ENCODE measurements at places on chromosomes 7 and 10.

GRCh38 chr10:4638099-4638498, 187.9 kb upstream of the AKR1E2 start:
- DNase-seq = peak; percentile 17

DNA sequence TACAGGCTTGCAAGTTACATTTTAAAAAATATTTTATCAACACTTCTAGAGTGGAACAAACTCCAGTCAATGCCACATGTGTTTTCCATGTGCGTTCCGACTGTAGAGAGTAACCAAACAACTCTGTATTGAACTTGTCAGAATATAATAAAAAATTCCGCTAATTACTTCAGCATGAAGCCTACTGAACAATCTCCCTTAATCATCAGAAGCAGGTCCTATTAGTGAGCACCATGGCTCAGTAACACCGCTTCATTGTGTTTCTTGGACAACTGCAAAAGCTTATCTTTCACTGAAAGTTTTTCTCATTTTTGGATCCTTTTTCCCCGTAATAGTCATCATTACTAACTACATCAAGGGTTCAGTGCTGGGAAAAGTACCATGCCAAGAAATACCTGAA, 117.0 kb downstream of the MKX start:
- DNase-seq = peak; percentile 15

DNA sequence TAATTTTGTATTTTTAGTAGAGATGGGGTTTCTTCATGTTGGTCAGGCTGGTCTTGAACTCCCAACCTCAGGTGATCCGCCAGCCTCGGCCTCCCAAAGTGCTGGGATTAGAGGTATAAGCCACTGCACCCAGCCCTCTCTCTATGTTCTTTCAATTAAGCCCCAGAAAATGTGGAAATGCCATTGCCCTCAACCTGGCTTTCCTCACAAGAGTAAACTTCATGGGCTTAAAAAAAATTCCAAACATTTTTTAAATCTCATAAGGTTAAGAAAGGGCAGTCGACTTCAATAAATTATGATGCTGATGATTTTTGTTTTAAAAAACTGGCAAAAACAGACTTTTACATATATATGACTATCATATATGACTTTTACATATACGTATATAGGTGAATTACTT, 107.6 kb downstream of the TES start:
- peak; percentile 52 for DNase-seq

GRCh38 chr7:119964788-119965542, 308.0 kb upstream of the KCND2 start:
- DNase-seq = no peak

DNA sequence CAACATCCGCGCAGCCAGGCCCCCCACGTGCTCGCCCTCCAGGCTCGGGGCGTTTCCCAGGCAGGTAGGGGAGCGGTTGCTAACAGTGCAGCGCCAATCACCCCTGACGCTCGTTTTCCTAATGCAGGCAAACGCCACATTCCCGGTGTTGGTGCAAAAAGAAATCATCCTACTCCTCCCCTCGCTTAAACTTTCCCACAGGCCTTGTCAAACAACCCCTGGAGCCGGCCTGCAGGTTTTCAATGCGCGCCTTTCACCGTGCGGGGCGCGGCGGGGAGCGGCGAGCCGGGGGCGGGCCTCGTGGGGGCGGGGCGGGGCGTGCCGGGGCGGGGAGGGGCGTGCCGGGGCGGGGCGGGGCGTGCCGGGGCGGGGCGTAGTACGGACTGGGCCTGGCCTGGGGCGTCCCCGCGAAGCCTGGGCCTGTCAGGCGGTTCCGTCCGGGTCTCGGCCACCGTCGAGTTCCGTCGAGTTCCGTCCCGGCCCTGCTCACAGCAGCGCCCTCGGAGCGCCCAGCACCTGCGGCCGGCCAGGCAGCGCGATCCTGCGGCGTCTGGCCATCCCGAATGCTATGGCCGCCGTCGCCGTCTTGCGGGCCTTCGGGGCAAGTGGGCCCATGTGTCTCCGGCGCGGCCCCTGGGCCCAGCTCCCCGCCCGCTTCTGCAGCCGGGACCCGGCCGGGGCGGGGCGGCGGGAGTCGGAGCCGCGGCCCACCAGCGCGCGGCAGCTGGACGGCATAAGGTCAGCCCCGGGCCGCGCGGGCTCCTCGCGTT, at the start of gene ECHDC3:
Gene ECHDC3 (plus strand): TSS at position 374 of the 770 bp plus-strand sequence. CDS start 195 bp downstream, at position 569.
- DNase-seq = peak; percentile 49

DNA sequence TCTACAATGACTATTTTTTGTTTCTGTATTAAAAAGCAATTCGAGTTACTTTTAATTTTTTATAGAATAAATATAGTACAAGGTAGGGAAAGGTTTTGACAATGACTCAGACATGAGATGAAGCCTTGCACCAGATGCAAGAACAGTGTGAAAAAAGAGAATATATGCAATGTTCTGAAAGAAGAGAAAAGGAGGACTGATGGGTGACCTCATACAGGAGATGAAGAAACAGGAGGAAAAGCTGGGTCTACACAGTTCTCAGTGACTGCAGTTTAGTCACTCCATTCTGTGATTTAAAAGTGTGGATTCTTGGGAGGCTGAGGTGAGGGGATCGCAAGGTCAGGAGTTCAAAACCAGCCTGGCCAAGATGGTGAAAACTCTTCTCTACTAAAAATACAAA, 38.3 kb upstream of the YAE1 start:
- no peak for DNase-seq

- DNase-seq = no peak
Measured at GRCh38 chr7:39622609-39623008, 763 bp upstream of the RALA start.

- peak; percentile 46 for DNase-seq
Measured at GRCh38 chr10:93062514-93063143, 2.0 kb downstream of the CYP26C1 start.

GRCh38 chr10:99711129-99711719, 20.7 kb downstream of the COX15 start:
- DNase-seq = peak; percentile 82

- no peak for DNase-seq
Measured at GRCh38 chr10:90354914-90355313, 502.9 kb downstream of the HTR7 start.

GRCh38 chr10:16192337-16192736, 244.5 kb upstream of the PTER start:
- DNase-seq = no peak

GRCh38 chr10:73839276-73839966, 28.0 kb upstream of the NDST2 start:
- DNase-seq = no peak

DNA sequence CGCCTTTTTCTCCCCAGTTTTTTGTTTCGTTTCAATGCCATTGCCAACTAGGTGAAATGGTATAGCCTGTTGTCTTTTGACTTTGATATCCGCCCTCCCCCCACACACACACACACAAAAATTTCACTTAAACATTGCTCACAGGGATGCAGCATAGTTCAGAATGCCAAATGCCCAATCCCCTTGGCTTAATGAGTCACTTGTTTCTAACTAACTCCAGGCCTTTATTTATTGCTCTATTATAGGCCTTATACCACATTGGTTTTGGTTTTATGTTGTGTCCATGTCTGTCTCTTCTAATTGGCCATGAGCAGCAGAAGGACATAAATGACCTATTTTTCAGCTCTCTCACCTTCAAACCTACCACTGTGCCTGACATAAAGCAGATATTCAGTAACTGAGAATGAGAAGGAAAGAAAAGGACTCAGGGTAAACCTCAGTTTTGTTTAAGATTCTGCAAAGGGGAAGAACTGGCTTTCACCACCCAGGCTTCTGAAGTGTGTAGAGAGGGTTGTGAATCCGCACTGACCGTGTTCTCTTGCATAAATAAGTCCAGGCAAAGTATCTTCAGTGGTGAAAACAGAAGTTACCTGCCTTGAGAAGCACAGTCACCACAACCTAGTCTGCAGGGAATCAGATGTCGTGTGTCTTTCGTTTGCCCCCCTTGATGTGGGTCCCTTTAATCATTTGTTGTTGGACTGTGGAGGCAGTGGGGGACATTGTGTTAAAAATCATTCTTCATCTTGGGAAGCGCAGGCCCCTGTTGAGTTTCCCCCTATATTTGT, 139.8 kb downstream of the CELF2 start:
- DNase-seq = no peak

GRCh38 chr10:61052469-61053205, 108.7 kb upstream of the RHOBTB1 start:
- peak; percentile 58 for DNase-seq

Data from EH (cell line).